Stimulated activated CD4-positive, alpha-beta T cell treated with anti-CD3 and anti-CD28 coated beads, Interleukin-2, amount 100 ng/mL, for 4 hours (primary cell): ENCODE measurements at places on chromosomes 13 and 19.

DNA sequence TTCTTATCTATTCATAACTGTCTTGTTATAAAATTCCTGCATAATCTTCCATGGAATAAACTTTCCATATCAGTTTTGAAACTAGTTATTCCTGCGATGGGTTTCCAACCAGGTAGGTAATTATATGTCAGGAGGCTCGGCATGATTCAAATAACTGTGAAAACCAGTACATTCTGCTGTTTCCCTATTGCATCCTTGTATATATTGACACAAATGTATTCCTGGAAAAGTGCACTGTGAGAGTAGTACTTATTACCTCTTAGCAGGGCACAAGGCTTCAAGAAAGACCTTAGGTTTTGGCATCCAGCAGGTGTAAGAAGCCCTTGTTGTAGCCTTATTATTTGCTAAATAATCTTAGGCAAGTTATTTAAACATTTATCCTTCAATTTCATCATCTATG lies 1131.3 kb upstream of the ATXN8OS start:
- DNase-seq: no peak

DNA sequence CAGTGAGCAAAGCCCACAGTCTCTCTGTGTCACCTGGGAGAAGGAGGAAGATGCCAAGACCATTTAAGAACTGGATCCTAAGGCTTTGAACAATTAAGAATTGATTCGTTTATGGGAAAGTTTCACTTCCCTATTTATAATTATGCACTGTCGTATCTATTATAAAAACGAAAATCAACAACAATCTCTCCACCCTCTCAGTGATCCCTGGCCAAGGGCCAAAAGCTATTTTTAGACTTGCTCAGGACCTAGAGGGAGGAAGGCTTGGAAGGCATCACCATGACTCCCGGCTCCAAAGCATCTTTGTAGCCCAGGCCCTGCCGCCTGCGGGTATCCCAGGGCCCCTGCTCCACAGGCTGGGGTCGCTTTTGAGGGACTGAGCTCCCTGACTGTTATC lies 1.3 kb downstream of the RHPN2 start:
- no peak for DNase-seq

GRCh38 chr19:45816236-45817009 lies 1.3 kb upstream of the RSPH6A start:
- DNase-seq: no peak

DNA sequence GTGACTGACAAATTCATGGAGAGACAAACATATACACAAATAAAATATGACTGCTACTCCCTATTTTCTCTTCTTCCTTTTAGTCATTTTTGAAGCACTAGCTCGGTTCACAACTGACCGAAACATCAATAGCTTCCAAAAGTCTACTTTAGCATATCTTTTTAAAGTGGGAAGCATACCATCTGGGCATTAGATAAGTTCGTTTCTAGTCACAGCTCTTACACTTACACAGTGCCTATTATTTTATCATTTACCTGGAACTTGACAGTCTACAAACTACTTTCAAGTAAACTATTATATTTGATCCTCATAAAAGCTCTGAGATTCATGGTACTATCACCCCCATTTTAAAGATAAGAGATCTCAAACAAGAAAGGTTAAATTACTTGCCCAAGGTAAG lies 458.5 kb downstream of the LMO7 start:
- no peak for DNase-seq

- DNase-seq: no peak
Measured at GRCh38 chr19:10517361-10517759, at the start of gene S1PR5. TSS of gene S1PR5 (minus strand) at chr19:10517447. CDS start at chr19:10515011, 2,436 bp downstream.

DNA sequence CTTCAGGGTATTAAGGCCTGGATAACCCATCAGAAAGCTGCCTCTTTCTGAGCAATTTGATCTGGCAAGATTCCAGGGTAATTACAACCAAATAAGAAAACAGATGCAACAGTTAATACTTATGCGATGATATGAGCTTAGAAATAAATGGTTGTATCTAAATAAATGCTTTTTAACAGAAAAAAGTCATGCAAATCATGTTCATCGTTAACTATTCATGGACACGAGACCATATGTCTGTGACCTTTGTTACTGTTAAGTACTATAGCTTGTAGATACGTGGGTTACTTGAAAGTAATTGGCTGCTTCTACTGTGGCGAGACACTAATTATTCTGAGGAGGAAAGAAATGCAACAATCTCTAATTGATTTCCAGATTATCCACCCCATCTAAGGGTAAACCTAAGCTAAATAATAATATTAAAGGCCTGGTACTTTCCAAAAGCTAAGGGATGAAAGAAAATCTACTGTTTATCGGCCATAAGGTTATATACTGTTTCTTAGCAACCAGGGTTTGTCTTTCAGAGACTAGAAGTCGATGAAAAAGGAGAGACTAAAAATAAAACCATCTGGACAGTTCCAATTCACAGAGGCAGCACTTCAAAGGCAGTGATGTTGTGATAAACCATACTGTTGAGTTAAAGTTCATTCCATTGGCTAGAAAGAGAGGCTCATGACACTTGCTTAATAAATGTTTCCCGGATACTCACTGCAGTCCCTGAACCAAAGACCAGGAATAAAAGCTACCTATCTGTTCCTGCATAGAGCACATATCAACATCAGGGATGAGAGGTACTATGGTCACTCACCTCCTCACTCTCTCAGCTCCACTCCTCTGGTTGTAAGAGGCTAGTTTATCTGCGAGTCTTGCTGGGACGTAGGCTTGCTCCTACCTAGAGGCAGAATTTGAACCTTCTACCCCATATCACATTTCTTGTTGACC lies 1.5 kb downstream of the EPSTI1 start:
- no peak for DNase-seq

DNA sequence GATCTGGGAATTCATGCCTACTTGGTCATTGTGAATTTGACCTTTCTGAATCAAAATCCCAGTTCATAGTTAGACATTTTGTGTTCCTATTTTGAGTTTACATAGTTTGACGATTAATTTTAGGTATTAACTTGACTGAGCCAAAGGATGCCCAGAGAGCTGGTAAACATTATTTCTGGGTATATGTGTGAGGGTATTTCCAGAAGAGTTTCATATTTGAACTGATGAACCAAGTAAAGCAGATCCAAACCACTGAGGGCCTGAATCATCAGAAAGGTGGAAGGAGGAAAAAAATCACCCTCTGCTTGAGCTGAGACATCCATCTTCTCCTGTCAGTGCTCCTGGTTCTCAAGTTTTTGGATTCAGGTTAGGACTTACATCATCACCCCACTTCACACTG lies 116.6 kb downstream of the CYSLTR2 start:
- DNase-seq: no peak

DNA sequence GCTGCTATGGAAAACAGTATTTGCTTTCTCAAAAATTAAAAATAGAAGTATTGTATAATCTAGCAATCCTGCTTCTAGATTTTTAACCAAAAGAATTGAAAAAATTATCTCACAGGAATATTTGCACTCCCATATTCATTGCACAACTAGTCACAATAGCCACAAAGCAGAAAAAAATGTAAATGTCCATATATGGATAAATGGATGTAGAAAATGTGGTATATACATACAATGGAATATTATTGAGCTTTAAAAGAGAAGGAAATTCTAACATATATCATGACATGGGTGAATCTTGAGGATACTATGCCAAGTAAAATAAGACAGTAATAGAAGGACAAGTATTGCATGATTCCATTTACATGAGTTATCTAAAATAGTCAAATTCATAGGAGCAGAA lies 2753.0 kb downstream of the PCDH9 start:
- DNase-seq: no peak

- DNase-seq: no peak
Measured at GRCh38 chr13:28854657-28855056, 34.5 kb downstream of the MTUS2 start.

GRCh38 chr13:98542568-98543377 lies 34.1 kb downstream of the STK24 start:
- DNase-seq: no peak

DNA sequence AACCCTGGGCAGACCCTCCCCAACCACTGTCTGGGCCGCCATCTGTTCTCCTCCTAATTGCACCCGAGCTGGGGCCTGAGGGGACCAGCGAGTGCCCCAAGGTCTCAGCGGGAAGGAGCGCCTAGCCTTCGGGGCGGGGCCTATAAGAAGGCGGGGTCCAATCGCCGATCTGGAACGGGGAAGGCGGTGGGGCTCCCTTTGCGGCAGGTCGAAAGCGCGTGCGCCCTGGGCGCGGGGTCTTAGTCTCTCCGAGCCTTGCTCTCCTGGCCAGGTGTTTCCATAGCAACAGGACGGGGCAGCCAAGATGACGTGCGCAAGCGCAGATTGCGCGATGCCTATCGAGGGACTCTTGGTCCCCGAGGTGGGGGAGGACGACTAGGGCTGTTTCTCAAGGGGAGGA lies 2.8 kb downstream of the MAST1 start:
- no peak for DNase-seq

DNA sequence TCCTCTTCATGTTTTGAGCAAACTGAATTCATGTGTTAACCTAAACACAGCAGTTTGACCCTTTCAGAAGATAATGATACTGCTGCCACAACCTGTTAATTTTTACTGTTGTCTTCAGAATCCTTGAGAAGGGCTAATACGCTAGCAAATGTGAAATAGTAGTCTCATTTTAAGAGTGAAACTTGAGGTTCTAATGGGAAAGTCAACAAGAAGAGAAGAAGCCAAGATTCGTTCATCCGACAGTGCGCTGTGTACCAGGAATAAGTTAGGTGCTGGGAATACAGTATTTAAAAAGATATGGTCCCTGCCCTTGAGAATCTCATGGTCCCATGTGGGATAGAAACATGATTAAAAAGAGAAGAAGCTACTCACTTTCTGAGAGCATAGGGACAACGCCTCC lies 134.4 kb downstream of the KL start:
- DNase-seq: no peak
